WERI-Rb-1 (cell line): ENCODE measurements at places on chromosomes 16 and 17.
A peak's percentile ranks its signal among the peaks of the same experiment; 100 is the strongest.

DNA sequence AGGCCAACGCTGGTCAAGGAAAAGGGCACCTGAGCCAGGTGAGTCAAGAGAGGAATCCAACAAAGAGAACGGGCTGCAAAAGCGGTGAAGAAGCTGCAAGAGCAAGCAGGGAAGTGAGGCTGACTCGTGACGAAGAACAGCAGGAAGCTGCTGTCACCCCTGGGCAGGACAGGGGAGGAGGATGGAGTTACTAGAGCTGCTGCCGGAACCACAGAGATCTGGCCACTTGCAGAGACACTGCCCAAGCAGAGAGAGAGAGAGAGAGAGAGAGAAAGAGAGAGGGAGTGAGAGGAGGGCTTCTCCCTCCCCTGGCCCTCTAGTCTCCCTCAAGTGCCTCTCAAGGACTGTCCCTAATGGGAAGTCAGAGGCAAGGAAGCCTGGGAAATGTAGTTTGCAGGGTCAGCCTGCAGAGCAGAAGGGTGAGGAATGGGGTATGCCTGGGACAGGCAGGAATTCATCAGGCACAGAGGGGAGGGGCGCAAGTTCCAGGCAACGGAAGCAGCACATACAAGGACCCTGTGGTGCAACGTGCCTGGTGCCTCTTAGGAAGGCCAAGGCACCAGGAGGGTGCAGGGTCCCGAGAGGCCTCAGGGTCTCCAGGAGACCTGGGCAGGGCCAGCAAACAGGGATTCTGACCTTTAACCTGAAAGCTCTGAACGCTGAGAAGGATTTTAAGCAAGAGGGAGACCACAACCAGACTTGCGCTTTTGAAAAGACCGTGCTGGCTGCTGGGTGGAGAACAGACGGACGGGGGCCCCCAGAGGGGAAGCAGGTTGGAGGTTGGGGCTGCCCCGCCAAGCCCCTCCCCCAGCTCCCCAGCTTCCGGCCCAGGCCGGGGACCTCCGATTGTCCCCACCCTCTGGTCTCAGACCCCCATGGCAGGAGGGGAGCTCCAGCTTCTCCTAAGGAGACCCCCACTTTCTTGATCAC, 45.8 kb upstream of the CIBAR2 start:
- peak; percentile 49 for DNase-seq

GRCh38 chr17:37106049-37106448, 157.3 kb downstream of the AATF start:
- no peak for DNase-seq

- DNase-seq = peak; percentile 46
Observed at GRCh38 chr17:59366040-59366757, 34.7 kb downstream of the YPEL2 start.

GRCh38 chr17:75610103-75610984, 22.7 kb downstream of the MYO15B start:
- no peak for DNase-seq

DNA sequence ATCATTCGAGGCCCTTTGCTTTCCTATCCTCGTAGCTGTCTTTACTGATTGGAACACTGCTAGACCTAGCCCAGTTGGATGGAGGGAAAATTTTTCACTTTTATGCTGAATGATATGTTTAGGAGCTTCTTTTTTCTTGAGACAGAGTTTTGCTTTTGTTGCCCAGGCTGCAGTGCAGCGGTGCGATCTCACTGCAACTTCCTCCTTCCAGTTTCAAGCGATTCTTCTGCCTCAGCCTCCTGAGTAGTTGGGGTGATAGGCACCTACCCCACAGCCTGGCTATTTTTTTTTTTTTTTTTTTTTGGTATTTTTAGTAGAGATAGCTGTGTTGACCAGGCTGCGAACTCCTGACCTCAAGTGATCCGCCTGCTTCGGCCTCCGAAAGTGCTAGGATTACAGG, 17.3 kb upstream of the PSMC5 start:
- no peak for DNase-seq

GRCh38 chr17:81481073-81481799, 31.4 kb downstream of the ACTG1 start:
- DNase-seq = peak; percentile 92

DNA sequence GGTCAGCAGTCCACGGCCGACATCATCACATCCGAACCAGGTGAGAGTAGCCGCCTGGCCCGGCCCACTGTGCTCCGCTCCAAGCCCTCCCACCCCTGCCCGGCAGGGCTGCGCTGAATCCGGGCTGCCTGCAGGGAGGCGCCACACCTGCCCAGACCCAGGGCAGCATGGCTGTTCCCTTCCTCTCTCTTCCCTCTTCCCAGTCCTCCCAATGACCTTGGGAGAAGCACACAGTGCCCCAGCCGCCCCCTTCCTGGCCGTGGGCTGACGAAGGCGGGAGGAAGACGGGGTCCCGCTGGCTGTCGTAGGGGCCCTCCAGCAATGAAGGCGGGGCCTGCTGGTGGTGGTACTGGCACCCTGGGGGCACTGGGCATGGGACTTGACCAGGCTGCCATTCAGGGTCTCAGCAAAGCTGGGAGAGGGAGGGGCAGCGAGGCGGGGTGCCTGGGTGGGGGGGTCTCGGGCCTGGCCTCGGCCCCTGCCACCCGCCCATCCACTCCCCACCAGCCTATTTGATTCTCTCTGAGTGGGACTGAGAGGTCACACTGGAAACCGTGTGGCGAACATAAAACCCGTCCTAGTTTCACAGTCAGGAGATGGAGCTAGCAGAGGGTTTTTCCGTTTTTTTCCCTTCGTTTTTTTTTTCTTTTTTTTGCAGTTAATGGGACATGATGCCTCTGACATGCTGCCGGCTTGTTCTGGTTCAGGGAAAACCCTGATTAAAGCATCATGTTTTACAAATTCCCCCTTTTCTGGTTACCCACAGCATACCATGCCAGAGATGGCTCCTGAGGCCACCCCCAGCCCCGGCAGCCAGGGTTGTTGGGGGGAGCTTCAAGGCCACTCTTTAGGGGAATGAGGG, 50.6 kb downstream of the BAHCC1 start:
- DNase-seq = no peak

DNA sequence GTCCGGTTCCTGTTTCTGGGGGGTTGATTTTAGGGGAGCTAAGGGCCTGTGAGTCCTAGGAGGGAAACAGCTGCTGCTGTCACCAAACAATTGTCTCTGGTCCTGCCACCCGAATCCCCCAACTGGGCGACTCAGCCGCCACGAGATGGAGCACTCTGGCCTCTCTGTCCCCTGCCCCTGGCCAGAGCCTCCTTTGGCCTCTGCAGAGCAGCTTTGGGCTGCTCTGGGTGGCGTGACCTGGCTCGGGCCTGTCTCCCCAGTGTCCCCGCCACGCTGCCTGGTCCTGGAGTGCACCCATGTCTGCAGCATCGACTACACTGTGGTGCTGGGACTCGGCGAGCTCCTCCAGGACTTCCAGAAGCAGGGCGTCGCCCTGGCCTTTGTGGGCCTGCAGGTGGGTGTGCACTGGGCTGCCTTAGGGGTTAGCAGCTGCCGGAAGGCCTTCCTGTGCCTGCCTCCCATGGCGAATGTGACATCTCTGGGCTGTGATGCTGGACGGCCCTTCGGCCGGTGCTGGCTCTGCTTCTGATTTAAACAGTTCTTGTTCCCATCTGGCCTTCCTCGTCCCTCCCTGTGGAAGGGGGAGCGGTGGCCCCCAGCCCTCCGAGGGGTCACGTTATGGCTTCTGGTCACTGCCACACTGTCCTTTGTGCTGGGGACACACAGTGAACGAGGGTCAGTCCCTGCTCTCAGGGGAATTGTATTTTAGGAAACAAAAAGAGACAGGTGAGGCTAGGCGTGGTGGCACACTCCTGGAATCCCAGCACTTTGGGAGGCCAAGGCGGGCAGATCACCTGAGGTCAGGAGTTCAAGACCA, 11.6 kb upstream of the RNF213 start:
- no peak for DNase-seq

GRCh38 chr16:11056090-11056992, 112.0 kb downstream of the CLEC16A start:
- DNase-seq = no peak

DNA sequence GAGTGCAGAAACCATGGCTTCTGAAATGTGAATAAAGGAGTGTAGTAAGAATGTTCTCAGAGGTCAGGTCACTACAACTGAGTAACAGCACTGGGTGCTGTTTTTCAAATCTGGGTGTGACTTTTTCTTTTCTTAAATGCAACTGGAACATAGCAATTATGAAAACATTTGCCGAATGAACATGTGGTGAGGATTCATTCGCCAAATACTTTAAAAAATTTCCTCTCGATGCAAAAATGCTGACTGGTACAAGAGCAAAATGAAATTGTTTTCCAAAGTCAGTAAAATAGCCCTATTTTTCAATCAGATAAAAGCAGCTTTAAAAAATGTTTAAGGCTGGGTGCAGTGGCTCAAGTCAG, 18.6 kb downstream of the ZDHHC7 start:
- DNase-seq = no peak

DNA sequence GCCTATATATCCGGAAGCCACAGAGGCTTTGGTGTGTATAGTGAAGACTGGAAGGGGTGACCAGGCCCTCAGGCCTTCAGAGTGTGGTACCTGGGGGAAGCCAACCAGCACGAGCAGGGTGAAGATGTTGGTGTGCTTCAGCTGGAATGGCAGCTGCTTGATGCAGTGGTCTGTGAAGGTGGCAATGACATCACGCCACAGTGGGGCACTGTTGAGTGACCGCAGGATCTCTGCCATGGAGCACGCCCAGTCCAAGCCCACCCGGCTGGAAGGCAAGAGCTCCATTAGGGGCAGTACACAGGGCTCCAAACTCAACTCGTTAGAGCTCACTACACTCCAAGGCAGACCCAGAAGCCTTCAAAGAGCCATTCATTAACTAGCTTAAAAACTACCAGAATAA, 68.5 kb upstream of the ATP2A3 start:
- peak; percentile 28 for DNase-seq

GRCh38 chr16:84888450-84888849, 68.7 kb downstream of the CRISPLD2 start:
- no peak for DNase-seq

DNA sequence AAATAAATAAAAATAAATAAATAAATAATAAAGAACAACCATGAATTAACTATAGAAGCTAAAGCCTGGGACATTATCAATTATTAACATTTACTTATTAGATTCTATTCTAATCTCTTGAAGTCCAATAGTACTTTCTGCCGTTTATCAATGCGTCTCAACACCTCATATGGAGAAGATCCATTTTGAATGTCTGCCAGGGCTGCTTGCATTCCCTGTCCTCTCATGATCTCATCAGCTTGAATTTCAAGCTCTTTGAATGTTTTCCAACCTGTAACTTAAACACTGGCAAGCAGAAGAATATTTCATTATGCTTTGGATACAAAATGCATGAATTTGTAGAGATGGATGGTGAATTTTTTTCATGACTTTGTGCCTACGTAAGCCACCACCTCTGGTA, 191.9 kb upstream of the ANKFN1 start:
- DNase-seq = no peak

GRCh38 chr17:11026903-11027302, 189.0 kb upstream of the PIRT start:
- DNase-seq = no peak

- no peak for DNase-seq
Observed at GRCh38 chr17:30476726-30477082, 504 bp upstream of the GOSR1 start.

- DNase-seq = no peak
Observed at GRCh38 chr17:66684731-66685130, 150.2 kb upstream of the CACNG5 start.

DNA sequence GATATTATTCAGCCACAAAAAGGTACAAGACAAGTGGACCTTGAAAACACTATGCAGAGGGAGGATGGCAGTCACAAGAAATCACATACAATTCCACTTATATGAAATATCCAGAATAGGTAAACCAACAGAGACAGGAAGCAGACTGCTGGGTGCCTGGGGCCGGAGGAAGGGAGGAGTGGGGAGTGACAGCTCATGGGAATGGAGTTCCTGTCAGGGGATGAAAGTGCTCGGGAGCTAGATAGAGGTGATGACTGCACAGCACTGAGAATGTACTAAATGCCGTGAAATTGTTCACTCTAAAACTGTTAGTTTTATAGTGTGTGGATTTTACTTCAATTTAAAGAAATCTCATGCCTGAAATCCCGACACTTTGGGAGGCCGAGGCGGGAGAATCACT, 74.2 kb upstream of the MED9 start:
- no peak for DNase-seq

- DNase-seq = no peak
Observed at GRCh38 chr16:14182999-14183398, 111.9 kb downstream of the MRTFB start.

- DNase-seq = no peak
Observed at GRCh38 chr17:77269696-77270681, 129.2 kb downstream of the SEC14L1 start.

- peak; percentile 94 for DNase-seq
Observed at GRCh38 chr17:81101614-81102306, 63.5 kb upstream of the PVALEF start.

GRCh38 chr17:74237321-74237720, 23.9 kb downstream of the TTYH2 start:
- DNase-seq = no peak

DNA sequence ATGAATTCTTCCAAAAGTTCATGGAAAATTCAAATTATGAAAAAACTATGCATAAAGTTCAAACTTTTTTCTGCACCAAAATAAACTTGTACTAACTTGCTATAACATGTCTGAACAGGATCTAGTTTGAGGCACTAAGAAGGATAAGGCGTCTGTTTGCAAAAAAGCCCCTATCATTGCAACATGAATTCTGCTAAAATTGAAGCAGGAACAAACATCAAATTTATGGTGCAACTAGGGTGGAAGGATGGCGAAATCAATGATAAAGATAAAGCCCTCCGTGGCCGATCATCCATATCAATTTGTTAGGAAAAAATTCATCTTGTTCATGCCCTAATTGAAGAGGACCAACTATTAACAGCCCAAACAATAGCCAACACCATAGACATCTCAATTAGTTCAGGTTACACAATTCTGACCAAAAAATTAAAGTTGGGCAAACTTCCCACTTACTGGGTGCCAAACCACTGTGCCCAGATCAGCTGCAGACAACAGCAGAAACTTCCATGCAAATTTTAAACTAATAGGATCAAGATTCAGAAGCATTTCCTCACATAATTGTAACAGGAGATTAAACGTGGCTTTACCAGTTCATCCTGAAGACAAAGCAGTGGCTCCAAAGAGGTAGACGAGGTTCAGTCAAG, 12.9 kb downstream of the IL21R start:
- DNase-seq = no peak

DNA sequence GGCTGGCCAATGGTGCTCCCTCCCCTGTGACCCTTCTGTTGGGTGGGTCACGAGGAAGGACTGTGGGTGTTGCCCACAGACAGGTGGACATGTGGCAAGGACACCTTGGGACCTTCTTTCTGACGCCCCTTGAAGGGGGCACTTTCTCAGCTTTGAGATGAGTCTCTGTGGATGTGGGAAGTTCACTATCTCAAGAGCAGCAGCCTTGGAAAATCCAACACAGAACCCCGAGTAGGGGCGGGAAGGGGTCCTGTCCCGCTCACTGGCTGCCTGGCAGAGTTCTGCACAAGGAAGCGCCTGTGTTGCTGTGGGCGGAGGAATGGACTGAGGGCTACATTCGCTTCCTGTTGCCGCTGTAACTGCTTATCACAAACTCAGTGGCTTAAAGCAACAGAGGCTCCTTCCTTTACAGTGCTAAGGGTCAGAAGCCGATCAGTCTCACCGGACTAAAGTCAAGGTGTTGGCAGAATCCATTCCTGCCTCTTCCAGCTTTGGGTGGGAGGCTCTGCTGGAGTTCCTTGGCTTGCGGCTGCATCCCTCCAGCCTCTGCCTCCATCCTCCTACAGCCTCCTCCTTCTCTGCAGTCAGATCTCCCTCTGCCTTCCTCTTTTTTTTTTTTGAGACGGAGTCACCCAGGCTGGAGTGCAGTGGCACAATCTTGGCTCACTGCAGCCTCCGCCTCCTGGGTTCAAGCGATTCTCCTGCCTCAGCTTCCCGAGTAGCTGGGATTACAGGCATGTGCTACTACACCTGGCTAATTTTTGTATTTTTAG, 305.2 kb downstream of the SEC14L1 start:
- DNase-seq = no peak
